ENCODE measurements at places on chromosomes 3 and 15.
A peak's percentile ranks its signal among the peaks of the same experiment; 100 is the strongest.

GRCh38 chr3:73603762-73604171 lies 21.0 kb downstream of the PDZRN3 start:
- DNase-seq: no peak

DNA sequence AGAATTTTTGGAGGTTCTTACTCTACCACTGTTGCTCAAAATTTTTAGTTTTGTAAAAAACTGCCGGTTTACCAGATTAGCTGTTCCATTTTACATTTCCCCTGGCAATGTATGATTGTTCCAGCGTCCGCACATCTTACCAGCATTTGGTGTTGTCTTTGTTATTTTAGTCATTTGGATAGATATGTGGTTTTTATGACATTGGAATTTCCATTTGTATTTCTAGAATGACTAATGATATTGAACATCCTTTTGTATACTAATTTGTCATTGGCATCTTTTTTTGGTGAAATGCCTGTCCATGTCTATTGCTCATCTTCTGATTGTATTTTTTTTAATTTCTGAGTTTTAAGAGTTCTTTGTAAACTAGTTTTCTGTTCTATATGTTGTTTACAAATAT lies 28.5 kb downstream of the LRRC28 start:
- DNase-seq: no peak

- DNase-seq: peak; percentile 2
Observed at GRCh38 chr15:92892201-92892555, 7.9 kb upstream of the CHD2 start.

DNA sequence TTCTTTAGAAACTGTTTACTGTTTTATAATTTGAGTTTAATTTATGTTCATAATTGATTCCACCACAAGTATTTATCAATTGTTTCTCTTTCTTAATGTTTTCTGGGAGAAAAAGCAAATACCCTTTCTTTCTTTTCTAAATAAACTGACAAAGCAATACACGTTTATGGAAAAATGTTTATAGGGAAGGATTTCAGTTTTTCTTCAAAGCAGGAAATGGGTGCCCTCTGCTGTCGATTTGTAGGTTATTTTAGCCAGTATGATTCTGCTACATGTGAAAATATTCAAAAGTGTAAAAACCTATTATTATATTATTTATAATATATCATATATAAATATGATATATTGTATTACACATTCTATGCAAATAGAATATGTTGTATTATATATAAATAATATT lies 921.0 kb upstream of the ROBO1 start:
- DNase-seq: no peak

DNA sequence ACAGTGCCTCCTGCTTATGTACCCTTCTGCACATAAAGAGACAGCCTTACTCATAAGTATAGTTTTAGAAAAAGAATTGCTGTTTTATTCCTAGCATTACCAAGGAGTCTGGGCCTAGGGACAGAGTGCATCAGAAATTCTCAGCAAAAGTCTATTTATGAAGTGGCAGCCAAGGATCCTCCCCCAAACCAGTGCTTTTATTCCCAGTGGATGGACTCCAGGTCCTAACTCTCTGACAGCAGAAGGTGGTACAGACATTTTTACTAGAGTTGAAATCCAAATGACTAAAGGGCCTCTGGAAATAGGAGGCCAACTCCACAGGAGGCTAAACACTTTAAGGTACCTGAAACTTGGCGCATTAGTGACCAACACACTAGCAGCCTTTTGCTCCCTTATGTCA lies 407.2 kb upstream of the TPRG1 start:
- DNase-seq: no peak

DNA sequence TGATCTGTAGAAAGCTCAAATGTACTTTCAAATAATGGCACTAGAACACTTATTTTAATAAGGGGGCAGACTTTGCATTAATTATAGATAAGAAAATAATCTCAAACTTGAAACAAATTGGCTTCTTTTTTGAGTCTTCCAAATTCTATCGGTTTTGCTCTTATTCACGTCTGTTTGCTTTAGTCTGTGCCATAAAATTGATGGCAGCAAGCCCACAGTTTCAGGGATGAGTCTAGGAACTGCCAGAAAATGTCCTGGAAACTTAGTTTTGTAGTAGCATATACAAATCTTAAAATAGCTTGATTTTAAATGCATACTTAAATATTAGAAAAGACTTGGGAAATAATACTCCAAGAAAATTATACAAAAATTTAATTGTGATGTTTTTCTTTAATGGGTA lies 39.7 kb downstream of the BCHE start:
- no peak for DNase-seq

DNA sequence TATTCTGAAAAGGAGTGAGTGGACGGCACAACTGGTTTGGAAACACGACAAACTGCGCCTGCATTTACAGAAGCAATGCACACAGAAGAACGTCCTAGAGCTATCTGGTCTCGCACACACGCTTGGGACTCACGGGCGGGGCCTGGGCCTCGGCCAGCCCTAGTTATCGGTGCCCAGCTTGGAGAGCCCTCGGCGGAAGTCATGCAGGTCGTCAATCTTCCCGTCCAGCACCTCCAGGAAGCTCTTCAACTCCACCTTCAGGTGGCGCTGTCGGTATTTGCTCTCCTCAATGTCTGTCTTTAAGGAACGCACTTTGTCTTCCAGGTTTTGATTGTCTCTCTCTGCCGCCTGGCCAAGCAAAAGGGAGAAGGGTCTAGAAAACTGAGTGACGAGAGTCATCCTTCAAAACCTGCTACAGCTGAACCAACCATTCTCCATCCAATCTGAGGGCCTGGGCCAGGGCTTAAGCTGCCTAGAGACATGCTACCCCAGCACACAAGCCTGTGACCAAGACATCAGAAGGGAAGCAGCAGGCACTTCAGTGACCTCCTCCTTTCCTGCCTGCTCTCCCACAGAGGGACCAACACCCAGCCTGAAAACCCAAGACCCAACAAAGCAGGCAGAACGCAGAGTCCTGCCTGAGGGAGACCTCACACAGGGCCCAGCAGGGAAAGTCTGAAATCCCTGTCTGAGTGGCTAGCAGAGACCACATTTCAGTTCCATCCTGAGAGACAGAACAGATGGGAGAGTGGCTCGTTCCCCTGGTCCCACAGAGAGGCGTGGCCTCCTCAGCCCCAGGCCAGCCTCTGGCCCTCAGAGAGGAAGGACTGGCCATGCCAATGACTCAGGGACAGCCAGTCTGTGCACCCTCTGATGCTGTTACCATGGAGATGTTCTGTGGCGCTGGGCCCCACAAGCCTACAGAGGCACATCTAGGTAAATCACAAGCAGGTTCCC lies 40.4 kb downstream of the WHAMM start:
- DNase-seq: peak; percentile 40

DNA sequence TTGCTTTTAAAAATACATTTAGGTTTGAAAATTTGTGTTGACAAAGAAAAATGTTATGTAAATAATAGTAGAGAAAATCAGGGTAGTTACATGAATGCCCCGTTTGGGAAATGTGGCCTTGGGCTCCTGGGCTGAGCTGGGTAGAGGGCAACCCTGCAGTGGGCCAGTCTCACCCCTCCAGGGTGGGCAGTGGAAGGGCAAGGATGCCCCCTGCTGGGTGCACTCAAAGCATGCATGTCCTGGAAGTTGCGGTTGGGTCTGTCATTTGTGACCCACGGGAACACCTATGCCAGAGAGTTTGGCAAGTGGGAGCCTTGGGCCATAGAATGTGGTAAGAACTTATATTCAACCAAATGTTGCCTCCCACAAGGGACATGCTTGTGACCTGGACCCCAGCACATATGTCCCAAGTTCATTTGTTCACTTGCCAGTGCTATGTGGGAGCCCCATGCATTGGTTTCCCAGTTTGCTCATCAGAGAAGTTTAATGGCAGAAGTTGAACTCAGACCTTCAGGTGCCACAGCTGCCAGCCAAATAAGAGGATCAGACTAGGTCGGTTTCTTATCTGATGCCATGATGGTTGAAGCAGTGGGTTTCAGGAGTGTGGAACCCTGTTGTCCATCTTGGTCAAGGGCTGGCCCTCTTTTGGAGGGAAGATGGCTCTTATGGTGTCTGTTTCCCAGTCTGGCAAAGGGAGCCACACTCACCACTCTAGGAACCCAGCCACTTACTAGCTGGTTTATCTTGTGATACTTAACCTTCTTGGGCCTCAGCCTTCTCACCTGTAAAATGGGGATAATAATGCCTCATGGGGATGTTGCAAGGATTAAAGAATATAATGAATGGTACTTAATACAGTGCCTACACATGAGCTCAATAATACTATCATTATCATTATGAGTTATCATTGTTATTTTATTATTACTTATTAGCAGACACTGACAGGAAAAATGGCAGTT lies 2.5 kb upstream of the PLCB2 start:
- peak; percentile 71 for DNase-seq

- DNase-seq: peak; percentile 39
Observed at GRCh38 chr3:15055019-15055557, 10.0 kb downstream of the MRPS25 start.

DNA sequence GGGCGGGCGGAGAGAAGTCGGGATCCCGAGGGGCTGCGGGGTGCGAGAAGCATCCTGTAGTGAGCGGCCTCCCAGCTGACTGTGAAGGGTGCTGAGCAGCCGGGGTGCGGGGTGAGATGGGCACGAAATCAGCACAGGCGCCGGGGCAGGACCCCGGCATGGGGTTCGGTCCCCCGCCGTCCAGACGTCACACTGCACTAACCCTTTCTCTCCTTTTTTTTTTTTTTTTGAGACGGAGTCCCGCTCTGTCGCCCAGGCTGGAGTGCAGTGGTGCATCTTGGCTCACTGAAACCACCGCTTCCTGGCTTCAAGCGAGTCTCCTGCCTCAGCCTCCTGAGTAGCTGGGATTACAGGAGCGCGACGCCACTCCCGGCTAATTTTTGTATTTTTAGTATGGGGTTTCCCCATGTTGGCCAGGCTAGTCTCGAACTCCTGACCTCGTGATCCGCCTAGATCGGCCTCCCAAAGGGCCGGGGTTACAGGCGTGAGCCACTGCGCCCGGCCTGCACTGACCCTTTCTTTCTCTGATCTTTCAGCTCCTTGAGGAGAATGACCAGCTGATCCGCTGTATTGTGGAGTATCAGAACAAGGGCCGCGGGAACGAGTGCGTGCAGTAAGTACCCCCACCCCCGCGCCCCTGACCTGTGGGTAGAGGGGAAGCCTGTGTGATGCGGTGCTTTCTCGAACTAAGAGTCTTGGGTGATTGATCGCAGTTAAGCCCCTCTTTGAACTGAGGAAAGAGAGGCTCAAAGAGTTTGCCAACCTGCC lies 513 bp downstream of the SS18L2 start:
- no peak for DNase-seq

- DNase-seq: no peak
Observed at GRCh38 chr3:184908859-184909258, 96.9 kb downstream of the VPS8 start.

GRCh38 chr3:195549931-195550519 lies 6.9 kb upstream of the PPP1R2 start:
- peak; percentile 88 for DNase-seq

- DNase-seq: peak; percentile 67
Observed at GRCh38 chr3:108406661-108407206, 103.7 kb downstream of the MYH15 start.

- DNase-seq: no peak
Observed at GRCh38 chr3:174482541-174482940, 376.6 kb upstream of the NAALADL2 start.

DNA sequence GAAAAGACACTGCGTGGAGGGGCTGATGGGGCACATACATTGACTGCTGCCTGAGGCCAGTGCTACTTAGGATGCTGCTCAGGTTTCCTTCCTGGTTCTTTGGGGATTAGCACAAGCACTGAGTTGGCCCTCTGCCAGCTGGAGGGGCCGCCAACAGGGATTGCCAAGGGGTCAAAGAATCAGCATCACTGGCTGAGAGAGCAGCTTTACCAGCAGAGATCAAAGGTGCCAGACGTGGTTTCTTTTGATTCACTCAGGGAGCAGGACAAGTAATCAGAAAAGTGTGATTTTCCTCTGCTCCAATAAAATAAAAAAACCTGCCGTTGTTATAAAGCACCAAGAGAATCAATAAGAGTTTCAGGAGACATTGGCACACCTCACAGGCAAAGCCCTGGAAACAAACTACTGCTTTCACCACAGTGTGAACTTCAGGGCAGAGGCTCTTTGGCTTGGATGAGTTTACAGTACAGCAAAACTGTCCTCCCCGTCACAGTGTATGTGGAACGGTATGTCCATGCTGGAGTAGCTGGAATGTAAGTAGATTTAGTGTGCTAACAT lies 45.8 kb upstream of the FSIP1 start:
- no peak for DNase-seq

- no peak for DNase-seq
Observed at GRCh38 chr3:31140470-31140869, 246.0 kb upstream of the GADL1 start.

GRCh38 chr15:35312344-35312743 lies 227.2 kb upstream of the NANOGP8 start:
- DNase-seq: no peak

DNA sequence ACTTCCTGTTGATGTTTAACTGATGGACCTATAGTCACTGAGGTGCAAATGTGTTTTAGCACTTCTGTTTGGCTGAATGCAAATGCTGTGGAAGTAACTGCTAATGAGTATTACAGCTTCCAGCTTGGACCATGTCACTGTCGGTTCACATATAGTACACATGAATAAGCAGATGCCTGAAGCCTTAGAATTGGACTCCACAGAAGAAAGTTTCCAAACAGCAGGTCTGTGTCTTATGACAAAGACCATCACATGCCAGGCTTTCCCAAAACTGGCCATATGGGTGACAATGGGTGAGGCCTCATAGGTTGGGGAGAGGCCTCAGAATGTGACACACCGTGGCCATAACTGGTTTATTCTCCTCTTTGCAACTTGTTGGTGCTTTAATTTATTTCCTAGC lies 241.8 kb downstream of the WNT5A start:
- DNase-seq: no peak

GRCh38 chr3:184899953-184900595 lies 88.1 kb downstream of the VPS8 start:
- DNase-seq: no peak

- DNase-seq: no peak
Observed at GRCh38 chr15:60204131-60204885, 193.5 kb downstream of the ANXA2 start.

GRCh38 chr3:133413161-133414020 lies 13.5 kb downstream of the BFSP2 start:
- DNase-seq: no peak

DNA sequence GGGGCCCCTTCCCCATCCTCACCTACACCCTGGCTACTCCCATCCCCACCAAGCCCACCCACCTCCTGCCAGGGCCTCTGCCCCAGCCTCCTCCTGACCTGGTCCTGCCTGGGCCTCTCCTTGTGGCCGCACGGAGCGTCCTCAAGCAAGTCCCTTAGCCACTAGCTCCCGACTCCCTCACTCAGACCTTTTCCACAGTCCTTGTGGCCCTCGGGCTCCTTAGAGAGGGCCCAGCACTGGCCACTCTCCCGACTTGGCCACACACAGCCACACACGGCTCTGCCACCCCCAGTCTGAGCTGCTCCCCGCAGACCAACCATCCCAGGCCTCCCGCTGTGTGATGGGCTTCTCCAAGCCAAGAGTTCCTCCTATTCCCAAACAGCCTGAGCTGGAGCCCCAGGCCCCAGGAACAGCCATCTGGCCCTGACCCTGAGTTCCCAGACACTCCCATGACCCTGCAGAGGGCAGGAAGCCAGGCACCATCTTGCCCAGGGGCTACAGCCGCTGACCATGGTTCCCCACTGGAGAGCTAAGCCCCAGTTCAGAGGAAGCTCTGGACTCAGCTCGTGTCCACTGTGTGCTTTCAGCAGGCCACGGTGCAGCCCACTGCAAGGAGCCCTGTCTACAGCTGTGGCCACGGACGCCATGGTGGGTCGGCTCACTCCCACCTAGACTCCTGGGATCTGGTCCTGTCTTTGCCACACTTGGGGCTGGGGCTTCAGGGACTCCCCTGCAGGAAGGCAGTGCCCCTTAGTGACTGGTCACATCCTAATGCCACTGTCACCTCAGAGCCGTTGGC lies 7.0 kb upstream of the RAB43 start:
- no peak for DNase-seq
